ENCODE measurements at places on chromosomes 5 and 9.

GRCh38 chr5:79595086-79595485 is 17.2 kb upstream of the TENT2 start:
- DNase-seq = no peak

GRCh38 chr9:76266649-76267283 is 127.5 kb downstream of the RFK start:
- no peak for DNase-seq

GRCh38 chr9:135328485-135329417 is 150.8 kb upstream of the PPP1R26 start:
- DNase-seq = no peak

GRCh38 chr5:145247745-145248040 is 587.4 kb downstream of the PRELID2 start:
- no peak for DNase-seq

DNA sequence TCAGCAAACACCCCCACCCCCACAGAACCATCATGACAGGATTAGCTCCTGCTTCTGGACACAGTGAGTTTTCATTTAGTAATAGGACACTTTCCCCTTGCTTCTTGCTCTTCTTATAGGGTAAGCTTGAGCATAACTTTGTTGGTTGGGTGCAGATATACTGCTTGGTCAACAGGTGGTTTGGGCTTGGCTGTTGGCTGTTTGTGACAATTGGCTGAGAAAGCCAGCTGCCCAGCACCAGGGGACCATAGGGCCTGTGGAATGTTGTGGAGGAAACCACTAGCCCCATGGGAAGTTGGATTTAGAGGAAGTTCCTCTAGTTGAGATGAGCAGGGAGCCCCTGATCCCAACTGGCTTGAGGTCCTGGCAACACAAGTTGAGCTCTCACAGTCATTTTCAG is 30.5 kb downstream of the PPP3R2 start:
- no peak for DNase-seq

DNA sequence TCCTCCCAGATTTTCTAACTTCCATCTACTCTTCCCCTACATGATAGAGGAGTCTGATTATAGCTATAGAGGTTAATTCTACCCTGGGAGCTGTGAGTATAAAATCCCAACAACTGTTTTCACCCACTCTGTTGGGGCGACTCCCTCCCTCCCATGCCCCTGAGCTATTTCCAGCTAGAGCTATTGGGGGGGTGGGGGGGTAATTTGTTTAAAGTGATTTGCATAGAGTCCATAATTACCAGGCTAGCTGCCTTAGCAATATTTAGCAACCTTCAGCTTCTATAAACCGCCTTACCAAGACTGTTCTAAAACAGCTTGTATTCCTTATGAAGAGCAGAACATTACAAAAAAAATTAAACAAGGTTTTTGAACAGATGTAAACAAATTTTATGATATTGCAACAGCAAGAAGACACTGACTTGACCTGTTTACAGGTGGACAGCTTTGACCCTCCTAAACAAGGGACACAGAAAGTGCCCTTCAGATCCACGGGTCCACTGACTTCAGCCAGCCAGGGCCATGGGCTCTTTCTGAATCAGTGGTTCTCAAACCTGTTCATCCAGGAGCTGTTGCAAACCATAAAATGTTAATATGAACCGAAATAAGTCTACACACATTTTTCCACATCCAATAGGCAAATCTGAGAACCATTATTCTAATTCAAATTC is 98.2 kb downstream of the OTULIN start:
- peak; percentile 84 for DNase-seq

DNA sequence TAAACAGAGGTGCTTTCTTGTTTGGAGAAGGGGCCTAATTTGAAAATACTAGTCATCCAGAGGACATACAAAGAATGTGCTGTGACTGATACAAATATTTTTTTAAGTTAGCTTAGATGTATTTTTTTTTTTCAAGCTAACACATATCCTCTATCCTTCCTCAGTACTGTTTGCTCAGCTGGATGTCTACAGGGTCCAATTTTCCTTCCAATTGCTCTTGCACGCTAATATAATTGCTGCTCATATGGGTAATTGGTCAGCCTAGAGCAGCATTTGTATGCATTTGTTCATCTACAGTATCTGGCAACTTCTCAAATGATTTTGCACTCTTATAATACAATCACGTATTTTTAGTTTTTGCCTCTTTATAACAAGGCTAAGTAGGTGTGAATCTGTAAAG is 84.7 kb downstream of the ZDHHC21 start:
- DNase-seq = no peak
